ENCODE measurements at places on chromosomes 16 and 17.

- no peak for DNase-seq
These were observed 3.4 kb downstream of the ABCA9 start for GRCh38 chr17:69057280-69057679.

GRCh38 chr16:27273330-27273669 is 4.7 kb upstream of the NSMCE1 start:
- no peak for DNase-seq

- DNase-seq = no peak
These were observed 47.3 kb upstream of the RBFOX3 start for GRCh38 chr17:79657861-79658810.

- no peak for DNase-seq
These were observed 42.4 kb upstream of the HOXB13 start for GRCh38 chr17:48770954-48771353.

DNA sequence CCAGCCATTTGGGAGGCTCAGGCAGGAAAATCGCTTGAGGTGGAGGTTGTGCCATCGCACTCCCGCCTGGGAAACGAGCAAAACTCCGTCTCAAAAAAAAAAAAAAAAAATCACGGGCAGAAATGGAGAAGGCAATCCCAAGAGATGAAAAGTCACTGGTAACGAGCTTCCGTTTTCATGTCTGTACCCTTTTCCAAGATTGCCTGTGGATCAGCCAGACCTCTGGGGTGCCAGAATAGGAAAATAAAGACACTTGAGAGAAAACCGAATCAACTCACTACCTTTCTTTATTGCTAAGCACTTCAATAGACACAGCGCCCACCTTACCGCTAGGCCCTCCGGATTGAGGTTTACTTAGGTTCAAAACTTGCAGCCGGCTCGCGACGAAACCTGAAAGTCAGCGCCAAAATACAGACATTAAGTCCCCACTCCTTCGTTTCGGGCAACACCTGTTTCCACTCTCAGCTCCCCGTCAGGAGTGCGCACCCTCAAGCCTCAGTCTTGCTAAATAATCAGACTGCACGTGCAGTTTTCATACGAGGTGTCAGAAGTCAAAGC is 970 bp upstream of the TRAF7 start:
- no peak for DNase-seq

DNA sequence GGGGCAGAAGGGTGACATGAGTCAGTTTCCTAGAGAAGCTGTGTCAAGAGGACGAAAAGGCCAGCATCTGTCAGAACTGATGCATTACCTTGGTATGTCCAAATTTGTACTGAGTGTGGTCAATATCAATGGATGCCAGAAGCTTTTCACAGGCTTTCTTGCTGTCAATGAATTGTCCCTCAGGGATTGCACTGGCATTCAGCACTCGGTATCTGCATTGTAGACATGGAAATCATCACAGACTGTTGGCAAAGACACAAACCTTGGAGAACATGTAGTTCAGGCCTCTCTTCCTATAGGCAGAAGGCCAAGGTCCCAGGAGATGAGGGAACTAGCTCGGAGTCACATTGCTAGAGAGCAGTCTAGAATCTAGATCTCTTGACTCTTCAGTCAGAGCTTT is 16.6 kb downstream of the MYH3 start:
- DNase-seq = no peak

GRCh38 chr17:80453126-80453997 is 23.0 kb downstream of the NPTX1 start:
- no peak for DNase-seq

- no peak for DNase-seq
These were observed 1.3 kb upstream of the TNFRSF17 start for GRCh38 chr16:11963706-11964105.

DNA sequence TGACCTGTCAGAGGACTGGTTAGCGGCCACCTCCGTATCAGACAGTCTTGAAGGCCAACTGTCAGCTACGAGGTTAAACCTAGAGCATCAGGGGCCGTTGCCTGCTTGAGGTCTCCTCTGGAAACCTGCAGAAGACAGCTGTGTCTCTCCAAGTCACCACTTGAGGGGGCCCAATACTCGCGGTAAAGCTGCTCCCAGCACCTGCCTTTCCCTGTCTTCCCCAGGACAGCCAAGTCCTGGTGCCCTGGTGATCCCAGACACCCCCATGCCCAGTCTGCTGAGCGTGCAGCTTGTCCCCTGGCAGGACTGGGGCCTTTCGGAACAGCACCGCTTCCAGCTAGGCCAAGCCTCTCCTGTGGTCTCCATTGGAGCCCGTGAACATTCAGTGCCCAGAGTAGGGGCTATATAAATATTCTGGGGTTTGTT is 80.1 kb downstream of the DNAH17 start:
- peak; percentile 55 for DNase-seq

- no peak for DNase-seq
These were observed 211.9 kb downstream of the PRKCA start for GRCh38 chr17:66514227-66514806.

DNA sequence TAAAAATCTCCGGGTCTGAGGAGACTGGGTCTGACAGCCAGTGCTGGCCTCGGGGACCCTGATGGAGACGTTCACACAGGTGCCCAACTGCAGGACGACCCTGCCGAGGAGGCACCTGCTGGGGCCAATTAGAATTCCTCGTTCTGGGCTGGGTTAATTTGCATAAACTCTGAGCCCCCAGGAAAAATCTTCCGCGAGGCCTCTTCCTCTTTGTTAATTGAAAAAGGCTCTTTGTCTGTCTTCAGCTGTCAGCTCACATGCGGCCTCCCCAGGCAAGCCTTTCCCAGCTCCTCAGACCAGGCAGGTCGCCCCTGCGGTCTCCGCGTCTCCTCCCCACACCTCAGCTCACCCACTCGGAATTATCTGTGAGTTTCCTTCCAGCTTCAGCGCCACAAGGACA is 400.2 kb downstream of the SEC14L1 start:
- DNase-seq = no peak

- no peak for DNase-seq
These were observed 42.4 kb downstream of the SYT17 start for GRCh38 chr16:19210280-19210924.

- no peak for DNase-seq
These were observed 1.1 kb upstream of the RNF213 start for GRCh38 chr17:80259457-80260068.

GRCh38 chr17:56142325-56142724 is 10.9 kb upstream of the ANKFN1 start:
- no peak for DNase-seq

DNA sequence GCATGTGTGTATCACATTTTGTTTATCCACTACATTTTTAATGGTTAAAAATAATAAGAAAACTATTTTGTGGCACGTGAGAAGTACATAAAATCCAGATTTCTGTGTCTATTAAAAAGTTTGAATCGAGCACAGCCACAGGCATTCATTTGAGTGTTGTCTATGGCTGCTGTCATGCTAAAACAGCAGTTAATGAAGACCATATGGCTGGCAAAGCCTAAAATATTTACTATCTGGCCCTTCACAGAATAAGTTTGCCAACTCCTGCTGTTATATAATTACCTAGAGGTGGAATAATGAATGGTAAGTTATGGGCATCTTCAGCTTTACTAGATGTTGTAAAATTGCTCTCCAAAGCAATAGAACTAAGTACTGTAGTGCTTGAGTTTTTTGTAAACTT is 30.5 kb downstream of the TMEM98 start:
- no peak for DNase-seq

DNA sequence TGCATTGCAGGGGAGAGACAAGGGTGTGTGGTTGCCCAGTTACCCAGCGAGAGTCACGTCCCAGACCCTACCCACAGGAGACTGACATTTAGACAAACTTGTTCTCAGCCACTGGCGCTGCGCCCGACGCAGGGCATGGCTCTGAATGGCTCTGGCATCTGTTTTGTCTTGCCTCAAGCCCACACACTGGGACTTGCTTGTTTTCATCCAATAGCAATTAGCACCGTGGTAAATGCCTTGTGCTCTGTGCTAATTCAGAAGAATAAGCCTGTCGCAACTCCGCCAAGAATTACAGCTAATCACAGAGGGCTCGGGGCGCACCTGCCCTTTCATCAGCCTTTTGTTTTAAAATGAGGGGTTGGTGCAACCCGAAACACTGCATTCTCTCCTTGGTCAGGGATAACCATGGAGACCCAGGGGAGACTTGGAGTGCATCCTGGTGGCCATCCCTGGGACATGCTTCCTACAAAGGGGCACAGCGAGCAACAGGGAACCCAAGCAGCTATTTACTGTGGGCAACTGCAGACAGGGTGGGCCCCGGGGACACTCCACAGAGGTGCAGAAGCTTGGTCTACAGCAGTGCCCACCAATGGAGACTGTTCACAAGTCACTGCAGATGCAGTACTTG is 220.6 kb upstream of the ZFHX3 start:
- DNase-seq = no peak

DNA sequence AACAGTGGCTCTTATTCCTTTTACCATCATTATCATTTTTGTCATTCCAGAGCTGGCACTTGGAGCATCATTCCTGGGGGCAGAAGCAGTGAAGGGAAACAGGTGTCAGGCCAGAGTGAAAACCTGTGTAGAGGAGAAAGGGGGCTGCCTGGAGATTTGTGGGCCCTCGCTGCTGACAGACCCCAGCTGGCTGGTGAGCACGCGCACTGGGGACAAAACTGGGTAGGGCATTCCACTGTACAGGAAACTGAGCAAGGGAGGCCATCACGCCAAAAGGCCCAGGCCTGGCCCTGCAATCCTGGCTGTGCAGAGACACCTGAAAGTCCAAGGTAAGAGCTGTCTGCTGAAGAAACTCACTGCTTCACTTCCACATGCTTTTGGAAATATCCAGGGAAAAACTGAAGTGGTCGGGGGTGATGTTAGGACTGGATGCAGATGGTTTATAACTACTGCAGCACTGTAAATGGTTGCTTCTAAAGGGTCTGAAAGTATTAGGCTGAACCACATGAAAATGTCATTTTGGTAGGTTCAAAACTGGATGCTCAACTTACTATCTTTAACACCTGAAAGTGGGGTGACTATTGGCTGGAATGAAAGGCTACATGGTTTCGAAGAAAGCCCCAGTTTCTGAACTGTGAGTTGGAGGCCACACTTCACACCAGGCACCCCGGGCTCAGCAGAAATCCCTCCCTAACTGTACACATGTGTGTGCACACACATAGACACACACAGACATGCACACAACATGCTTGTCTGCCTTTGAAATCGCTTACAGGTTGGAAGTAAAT is 225.0 kb downstream of the C16orf78 start:
- no peak for DNase-seq

DNA sequence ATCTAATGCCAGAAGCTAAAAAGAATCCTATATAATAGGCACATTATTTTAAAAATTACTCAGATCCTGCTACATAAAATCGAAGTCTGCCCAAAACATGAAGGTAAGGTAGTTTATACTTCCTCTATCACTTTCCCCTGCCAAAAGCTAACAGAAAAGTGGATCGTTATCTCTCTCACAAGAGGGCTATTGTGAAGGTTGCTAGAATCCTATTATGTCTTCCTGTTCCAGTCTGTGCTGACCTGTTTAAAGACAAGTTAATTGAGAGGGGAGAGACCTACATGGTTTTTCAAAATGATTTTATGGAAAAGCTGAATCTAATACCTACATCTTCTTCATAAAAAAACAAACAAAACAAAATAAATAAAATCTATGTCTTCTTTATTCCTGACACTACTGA is 1410.9 kb upstream of the CDH8 start:
- no peak for DNase-seq

- no peak for DNase-seq
These were observed 10.6 kb downstream of the CDH11 start for GRCh38 chr16:65111306-65111705.

DNA sequence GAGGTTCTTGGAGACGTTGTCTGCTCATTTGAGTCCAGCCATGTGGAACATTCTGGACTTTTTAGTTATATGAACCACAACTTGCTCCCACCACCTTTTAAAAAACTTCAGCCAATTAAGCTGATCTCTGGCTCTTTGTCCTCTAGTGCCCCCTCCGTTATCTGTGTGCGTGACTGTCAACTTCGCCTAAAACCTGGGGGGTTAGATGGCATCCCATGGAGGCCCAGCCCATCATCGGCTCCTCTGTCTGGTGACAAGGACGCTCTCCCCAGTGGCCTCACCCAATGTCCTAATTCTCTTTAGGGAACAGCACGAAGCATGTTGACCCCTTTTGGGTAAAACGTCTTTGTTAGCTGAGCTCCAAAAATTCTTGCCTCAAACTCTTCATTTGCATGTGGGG is 341.0 kb upstream of the TNRC6C start:
- DNase-seq = no peak

GRCh38 chr16:11794447-11794846 is 2.6 kb downstream of the ZC3H7A start:
- DNase-seq = no peak

GRCh38 chr17:78324391-78325075 is 35.3 kb downstream of the SOCS3 start:
- peak; percentile 84 for DNase-seq

DNA sequence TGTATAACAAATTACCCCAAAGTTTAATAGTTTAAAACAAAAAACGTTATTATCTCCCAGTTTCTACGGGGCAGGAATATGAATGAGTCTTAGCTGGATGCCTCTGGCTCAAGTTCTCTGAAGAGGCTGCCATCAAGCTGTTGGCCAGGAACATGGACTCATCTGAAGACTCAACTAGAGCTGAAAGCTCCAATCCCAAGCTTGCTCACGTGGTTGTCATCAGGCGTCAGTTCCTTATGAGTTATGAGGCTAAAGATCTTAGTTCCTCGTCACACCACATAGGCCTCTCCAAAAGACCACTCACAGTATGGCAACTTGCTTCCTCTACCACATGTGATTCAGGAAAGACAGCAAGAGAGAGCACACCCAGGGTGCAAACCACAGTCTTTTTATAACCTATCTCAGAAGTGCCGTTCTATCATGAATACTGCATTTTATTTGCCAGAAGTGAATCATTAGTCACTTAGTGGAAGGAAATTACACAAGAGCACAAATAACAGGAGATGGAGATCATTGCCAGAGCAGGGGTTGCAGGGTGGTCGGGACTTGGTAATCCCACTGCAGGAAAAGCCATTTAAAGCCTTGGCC is 48.7 kb upstream of the NLK start:
- DNase-seq = peak; percentile 39

- peak; percentile 15 for DNase-seq
These were observed 11.3 kb downstream of the NOG start for GRCh38 chr17:56604691-56605290.

DNA sequence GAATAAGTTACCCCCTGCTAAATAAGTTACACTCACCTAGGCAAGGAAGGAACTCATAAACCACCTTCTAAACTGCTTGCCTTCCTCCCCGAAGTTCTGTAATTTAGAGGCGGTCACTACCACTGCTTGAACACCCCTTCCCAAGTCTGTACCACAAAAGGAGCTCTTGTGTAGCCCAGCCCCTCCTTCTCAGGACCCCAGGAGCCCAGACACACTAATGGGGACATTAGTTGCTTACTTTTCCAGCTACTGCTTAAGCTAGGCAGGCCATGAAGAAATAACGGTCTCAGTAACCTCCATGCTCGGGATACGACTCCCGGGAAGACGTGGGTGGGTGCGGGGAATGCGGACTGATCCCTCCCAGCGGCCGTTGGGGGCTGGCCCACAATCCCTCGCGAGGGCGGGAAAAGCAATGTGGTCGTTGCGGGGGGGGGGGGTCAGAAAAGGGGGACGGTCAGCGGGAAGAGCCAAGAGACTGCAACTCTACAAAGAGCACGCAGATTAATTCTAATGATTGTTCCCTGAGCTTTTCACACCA is at the start of gene TEX14:
TSS of gene TEX14 (minus strand) at position 345 of the 538 bp plus-strand sequence. CDS start 40,044 bp downstream, outside the sequence.
- no peak for DNase-seq

Data from GDM1 (cell line).